Left ventricle myocardium superior (tissue), 1 donor: ENCODE measurements at places on chromosomes 16 and 17. TPM values are rescaled to one million over a fixed set of nuclear protein-coding genes. Genes with fewer than 3 reads are reported as not detected.

DNA sequence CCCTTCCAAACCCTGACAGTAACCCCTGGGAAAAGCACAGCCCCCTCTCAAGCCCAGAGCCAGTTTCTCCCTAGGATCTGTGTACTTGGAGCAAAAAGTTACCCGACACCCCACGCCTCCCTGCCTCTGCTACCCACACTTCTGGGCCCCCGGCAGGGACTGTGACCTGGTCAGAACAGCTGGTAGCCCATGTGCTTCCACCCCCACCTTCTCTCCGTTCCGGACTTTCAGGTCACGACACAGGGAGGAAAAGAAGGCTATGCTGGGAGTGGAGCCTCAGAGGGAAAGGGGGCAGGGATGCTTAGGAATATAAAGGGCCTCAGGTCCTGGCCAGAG lies 6.4 kb downstream of the PPY start:
- DNase-seq, result no peak

- DNase-seq, result no peak
Measured at GRCh38 chr16:74511961-74512360, 90.7 kb upstream of the CLEC18B start.

DNA sequence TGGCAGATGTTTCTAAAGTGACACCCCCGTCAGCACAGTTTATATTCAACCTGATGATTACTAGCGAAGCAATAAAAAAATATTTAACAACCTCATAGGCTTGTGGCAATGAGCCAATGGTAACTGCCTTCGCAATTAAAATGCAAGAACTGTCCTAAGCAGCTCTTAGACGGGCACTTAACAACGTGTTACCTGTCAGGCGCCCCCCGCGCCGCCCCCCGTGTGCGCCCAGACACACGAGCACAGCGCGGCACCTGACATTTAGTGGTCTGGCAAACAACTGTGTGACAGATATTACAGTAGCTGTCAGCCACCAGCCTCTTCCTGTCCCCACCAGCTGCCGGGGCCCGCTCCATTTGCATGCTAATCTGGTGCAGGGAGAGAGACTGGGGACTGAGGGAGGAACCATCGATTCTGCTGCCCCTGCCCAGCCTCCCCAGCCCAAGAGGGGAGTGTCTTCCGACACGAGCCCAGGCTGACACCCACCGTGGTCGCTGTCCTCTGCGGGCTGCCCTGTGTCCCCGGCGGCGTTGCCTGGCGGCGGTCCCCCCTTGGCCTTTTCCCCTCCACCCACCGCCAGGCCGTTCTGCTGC lies 12.7 kb downstream of the NDUFAF8 start:
- DNase-seq, result peak; percentile 33

- DNase-seq, result peak; percentile 32
Measured at GRCh38 chr16:88934066-88934667, 42.8 kb downstream of the CBFA2T3 start.

- DNase-seq, result no peak
Measured at GRCh38 chr17:78613416-78613815, 36.2 kb upstream of the DNAH17 start.

GRCh38 chr16:79668502-79668901 lies 68.0 kb upstream of the MAF start:
- DNase-seq, result no peak

GRCh38 chr17:50560185-50560824 lies at the start of gene CACNA1G:
CACNA1G (plus strand) TSS chr17:50560715; CDS start chr17:50561460, 745 bp downstream.
- DNase-seq, result peak; percentile 93

- no peak for DNase-seq
Measured at GRCh38 chr17:60318326-60318725, 73.6 kb downstream of the USP32 start.

DNA sequence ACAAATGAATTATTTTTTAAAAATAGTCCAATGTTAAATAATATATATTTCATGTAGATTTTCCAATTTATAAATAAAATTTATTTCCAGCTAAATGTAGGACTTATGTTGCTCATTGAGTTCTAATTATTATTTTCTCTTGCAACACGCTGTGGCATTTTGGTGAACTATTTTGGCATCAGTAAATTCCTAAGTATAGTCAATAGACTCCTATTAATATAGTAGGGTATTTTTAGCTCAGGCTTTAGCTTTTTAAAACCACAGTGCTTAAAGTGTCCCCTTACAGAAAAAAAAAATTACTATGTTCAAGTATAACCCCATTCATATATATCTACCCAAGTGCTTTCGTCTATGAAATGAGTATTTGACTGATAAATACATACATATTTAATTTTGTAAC lies 919.2 kb upstream of the SOX9 start:
- DNase-seq, result no peak

- DNase-seq, result peak; percentile 78
Measured at GRCh38 chr16:84088695-84089395, 27.9 kb downstream of the MBTPS1 start.

DNA sequence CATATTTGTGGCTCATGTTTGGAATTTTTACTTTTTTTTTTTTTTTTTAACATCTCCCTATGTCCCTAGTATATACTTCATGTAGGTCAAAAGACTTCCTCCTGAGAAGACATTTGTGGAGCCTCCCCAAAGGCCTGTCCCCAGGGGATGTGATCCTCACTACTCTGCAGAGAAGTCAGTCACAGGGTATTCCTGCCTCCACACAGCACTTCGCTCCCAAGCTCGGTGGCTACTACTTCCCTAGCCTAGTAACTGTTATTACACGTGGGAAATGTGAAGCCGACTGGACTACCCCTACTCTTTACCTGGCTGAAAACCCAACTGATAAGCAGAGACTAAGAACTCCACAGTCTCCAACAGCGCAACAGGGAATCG lies 116.8 kb downstream of the HIC1 start:
- DNase-seq, result peak; percentile 58

- DNase-seq, result no peak
Measured at GRCh38 chr16:14186007-14186794, 115.1 kb downstream of the MRTFB start.

DNA sequence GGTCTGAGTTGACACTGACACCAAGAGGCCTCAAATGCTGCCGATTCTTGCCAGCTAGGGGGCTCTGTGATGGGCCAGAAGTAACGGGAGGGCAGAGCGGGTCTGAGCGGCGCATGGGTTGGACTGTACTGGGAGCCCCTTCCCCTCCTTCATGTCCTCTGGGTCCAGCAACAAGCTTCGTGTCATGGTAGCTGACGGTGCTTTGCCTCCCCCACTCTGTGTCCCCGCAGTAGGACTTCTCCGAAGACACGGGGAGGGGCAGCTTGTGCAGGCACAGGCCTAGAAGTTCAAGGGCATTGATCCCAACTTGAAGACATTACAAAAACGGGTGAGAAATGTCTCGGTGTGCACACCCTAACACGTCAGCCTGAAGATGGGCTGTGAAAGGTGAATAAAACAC lies 39.8 kb upstream of the DNAH17 start:
- DNase-seq, result no peak

DNA sequence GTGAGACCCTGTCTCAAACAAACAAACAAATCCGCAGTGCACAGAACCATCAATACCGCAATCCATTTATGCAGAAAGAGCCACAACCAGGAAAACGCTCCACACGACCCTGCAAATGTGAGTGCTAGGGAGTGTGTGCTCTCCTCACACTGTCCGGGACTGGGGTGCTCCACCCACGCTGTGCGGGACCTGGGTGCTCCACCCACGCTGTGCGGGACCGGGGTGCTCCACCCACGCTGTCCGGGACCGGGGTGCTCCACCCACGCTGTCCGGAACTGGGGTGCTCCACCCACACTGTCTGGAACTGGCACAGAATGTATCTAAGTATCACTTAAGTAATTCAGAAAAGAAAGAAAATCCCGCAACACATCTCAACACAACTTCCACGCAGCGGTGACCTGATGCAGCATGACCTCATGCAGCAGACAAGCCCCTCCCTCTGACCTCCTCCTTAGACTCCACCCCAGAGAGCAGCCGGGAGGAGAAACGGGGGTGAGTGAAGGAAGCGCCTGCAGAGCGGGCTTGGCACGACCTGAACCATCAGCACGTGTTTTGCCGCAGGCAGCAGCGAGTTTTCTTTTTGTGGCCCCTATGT lies 38.5 kb downstream of the ZNF276 start:
- DNase-seq, result no peak

GRCh38 chr16:27108051-27108770 lies 41.5 kb downstream of the C16orf82 start:
- DNase-seq, result no peak

The CTRB2 gene
- total RNA-seq, result not detected

The HS3ST3B1 gene
- total RNA-seq, result 1.7 TPM

The PERCC1 gene
- 0.27 TPM for total RNA-seq

The AGRP gene
- total RNA-seq, result not detected

The EXOC7 gene
- total RNA-seq, result 82.2 TPM

The BIRC5 gene
- 0.69 TPM for total RNA-seq

The CCL3 gene
- total RNA-seq, result not detected

The LITAFD gene
- total RNA-seq, result not detected

The CD79B gene
- 5.7 TPM for total RNA-seq

The CALB2 gene
- total RNA-seq, result 1.6 TPM

The ABCC12 gene
- total RNA-seq, result not detected
